ENCODE measurements at places on chromosomes 2 and 18.

GRCh38 chr2:48114256-48114655 is 208.0 kb upstream of the FBXO11 start:
- no peak for DNase-seq

- DNase-seq = no peak
Observed at GRCh38 chr18:5452943-5453443, 90.8 kb downstream of the EPB41L3 start.

DNA sequence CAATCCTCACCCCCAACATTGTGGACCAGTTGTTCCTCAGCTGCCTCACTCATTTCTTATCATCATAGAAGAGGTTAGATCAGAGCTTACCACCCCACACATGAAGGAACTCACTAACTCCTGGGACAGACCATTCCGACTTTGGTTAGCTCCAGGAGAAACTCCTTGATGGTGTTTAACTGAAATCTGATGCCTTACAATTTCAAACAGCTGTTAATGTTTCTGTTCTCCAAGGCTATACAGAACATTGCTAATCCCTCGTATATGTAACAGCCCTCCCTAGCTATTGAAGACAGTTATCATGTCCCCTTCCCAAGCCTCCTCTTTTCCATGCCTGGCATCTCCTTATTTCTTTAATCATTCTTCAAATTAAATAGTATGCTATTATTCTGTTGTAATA is 14.8 kb downstream of the ERBB4 start:
- DNase-seq = no peak

DNA sequence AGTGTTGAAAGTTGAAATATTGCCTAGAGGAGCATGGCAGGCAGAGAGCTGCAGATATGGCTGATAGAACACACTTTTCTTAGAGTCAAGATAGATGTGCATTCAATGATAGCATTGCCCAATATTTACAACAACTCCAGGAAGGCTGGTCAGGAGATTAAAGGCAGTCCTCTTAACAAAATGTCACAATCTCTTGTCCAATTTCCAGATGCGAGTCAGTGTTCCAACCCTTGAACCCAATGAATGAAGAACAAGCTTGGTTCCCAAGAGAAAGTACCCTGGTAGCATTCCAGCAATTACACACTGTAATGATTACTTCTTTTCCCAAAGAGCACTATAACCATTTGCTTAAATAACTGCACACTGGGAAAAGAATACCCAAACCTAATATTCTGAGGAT is 839.4 kb upstream of the VRK2 start:
- no peak for DNase-seq

- no peak for DNase-seq
Observed at GRCh38 chr18:12703664-12704063, 822 bp downstream of the PSMG2 start.

GRCh38 chr2:29655391-29656086 is 265.8 kb downstream of the ALK start:
- no peak for DNase-seq

Data from NT2/D1 (cell line).